ENCODE measurements at places on chromosomes 4 and X.

DNA sequence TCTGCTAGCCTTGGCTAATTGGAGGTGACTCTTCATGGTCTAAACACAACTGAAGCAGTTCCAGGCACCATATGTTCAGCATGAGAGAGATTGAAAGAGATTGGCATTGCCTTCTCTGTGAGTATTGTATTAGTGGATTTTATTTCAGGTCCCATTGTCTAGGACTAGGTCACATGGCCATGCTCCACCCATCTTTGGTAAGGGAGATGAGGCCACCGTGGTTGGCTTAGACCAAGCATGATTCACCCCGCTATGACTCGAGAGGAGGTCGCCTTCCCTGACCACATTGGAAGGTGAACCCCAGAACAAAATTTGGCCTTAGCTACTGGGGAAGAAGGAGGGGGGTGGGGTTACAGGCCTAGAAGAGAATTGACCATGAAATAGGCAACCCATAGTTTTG lies 109.9 kb upstream of the BCOR start:
- no peak for DNase-seq

GRCh38 chrX:24561121-24561520 lies 86.0 kb downstream of the PCYT1B start:
- DNase-seq, result no peak

- no peak for DNase-seq
Observed at GRCh38 chr4:150278206-150278605, 200.0 kb downstream of the DCLK2 start.

- DNase-seq, result no peak
Observed at GRCh38 chr4:158856852-158857251, 88.0 kb downstream of the FNIP2 start.

DNA sequence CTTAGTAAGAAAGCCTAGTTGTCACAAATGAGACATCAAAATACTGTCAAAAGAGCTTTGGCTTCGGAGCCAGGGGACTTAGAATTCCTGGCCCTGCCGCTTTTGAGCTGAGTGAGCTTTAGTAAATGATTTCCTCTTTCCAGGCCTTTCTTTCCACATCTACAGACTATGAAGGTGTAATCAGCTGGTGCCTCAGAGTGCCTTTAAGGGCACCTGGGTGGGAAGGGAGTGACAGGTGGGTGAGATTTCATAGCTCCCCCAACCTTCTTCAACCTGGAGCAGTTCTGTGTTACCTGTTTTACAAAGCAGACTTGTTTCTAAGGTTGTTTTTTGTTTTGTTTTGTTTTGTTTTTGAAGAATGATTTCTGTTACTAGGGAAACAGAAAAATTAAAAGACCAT lies 154.7 kb upstream of the BOD1L1 start:
- DNase-seq, result no peak

GRCh38 chrX:71420686-71421085 lies 54.5 kb downstream of the TAF1 start:
- no peak for DNase-seq

DNA sequence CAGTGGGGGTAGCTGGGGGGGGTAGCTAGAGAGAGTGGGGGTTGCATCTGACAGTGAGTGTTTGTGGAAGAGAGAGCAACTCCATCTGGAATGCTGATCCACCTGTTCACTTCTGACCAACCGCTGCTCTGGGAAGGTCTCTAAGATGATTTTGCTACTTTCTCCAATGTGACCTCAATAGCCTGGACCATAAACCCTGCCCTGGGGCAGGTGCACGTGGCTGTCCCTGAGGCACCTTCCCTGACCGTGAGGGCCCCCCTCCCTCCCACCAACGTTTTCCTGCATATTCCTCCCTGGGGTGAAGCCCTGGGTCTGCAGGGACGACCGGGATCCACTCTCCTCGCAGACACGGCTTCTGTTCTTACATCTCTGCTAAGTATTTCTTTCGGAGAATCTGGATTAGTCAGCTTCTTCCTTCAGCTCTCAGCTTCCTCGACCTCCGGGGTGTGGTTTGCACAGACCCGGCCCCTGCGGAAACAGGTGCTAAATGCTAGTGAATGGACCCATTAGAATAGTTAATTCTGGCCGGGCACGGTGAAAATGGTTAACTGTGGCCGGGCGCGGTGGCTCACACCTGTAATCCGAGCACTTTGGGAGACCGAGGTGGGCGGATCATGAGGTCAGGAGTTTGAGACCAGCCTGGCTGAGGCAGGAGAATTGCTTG lies 21.4 kb upstream of the PLCXD1 start:
- DNase-seq, result no peak

DNA sequence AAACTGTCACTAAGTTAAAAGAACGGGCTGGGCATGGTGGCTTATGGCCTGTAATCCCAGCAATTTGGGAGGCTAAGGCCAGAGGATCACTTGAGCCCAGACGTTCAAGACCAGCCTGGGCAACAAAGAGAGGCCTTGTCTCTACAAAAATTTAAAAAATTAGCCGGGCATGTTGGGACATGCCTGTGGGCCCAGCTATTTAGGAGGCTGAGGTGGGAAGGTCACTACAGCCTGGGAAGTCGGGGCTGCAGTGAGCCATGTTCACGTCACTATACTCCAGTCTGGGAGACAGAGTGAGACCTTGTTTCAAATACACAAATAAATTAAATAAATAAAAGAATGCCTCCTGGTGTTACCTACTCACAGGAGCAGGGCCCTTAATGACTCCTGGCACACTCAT lies 69.5 kb downstream of the APBB2 start:
- DNase-seq, result no peak

GRCh38 chrX:9855561-9856283 lies 69.5 kb downstream of the SHROOM2 start:
- no peak for DNase-seq

DNA sequence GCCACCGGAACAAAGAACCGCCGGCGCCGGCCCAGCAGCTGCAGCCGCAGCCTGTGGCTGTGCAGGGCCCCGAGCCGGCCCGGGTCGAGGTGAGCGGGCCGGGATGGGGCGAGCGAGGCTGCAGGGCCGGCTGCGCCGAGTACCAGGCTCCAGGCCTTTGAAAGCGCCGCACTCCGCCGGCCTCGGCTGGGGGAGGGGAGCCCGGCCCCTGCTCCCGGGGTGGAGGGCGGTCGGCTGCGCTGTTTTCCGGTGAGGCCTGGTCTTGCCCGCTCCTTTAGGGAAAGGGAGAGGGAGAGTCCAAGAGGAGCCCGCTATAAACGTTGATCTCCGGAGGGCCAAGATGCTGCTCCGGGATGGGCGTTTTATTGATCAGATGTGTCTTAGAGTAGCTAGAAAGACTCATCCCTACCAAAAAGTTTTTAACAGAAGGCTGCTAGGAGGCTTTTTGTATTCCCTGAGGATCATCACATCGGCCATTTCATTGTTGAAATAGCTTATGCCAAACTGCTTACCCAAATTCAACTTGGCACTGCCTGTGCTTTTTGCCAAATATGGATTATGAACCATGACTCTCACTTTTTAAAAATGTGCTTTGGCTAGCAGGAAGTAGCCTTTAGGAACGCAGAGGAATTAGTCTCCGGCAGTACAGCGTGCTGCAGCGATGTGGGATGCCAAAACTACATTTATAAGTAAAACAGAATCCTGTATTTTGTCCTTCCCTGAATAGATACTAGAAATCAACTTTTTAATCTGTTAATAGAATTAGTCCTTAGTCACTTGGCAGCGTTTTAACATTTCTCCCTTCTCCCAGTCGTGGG lies 760 bp downstream of the TMEM165 start:
- DNase-seq, result peak; percentile 56

DNA sequence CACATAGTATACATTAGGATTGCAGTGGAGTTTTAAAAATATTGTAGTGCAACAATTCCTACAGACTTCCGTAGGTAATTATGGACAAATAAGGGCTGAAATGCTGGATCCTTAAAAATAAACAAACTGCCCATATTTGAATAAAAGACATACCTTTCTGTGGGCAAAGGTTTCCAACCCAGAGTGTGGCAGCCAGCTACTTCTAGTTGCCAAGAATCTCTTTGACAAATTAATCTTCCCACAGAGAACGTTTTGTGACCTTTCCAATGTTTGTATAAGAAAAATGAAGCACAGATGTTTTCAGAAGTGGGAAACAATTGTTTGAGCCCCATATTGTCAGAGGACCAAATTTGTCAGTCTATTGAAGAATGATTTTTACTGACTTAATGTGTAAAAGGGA lies 21.1 kb downstream of the GRPR start:
- DNase-seq, result no peak

GRCh38 chrX:135541351-135541750 lies 20.9 kb downstream of the INTS6L start:
- no peak for DNase-seq

DNA sequence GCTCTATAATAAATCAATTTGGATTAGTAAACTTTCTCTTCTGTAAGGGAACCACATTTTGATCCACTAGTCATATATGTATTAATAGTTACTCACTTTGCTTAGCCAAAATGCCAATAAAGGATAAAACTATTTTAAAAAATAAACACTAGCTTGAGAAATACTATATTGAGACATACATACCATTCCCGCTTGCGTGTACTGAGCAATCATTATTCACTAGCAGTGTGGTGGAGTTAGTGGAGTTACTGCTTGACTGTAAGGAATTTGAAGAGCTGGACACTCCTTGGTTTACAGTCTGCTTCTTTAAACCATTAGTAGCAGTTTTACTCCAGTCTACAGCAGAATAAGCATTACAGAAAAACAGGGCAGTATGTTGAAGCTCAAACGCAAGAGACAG lies 10.8 kb upstream of the PHKA2 start:
- DNase-seq, result no peak

DNA sequence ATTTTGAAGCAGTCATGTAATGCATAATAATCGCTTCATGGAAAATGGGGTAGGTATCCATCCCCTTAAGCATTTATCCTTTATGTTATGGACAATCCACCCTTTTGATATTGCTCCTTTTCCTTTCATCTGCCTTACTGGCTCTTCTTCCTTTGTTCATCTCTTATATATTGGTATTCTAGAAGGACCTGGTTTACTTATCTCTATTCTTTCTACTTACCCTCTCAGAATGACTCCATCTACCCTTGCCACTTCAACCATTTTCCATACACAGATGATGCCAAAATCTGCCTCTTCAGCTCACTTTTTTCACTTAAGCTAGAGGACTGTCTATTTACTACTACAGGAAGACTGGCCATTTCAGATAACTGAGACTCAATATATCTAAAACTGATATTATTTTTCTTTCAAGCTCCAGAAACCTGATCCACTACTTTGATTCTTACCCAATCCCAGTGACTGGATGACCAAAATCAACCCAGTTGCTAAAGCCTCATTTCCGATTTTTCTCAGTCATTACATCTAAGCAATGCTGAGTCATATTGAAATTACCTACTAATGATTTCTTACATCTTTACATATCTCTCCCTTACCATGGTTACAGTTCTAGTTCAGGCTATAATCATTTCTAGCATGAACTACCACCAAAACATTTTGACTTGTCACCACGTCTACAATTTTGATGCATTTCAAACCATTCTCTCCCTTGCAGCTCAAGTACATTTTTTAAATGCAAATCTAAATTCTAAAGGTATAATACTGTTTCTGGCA lies 93.7 kb downstream of the FAAH2 start:
- DNase-seq, result no peak

Measured in SHP77 (cell line).